ENCODE measurements at places on chromosomes 13 and 19.

DNA sequence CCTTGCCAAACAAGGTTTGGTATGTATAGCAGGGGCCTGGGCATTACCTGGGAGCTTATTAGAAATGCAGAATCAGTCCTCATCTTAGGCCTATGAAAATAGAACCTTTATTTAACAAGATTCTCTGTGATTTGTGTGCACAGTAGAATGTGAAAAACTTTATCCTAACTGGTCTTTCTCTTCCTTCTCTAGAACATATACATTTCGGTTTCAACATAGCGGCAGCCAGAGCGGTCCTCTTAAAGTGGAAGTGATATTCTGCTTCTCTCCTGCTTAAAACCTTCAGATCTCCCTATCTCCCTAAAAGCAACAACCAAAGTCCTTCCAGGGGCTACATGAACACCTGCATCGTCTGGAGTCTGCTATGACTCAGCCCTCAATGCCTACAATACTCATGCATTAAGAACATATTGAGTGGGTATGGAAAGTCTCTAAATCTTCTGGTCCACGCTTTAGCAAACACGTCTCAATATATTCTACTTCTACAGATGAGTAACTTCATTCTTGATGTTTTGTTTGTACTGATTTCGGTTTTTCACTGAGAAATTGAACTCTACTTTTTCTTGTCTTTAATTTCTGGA is 84.5 kb downstream of the SPRY2 start:
- DNase-seq, result no peak

- DNase-seq, result no peak
Measured at GRCh38 chr19:16637535-16637934, 9.5 kb upstream of the MED26 start.

DNA sequence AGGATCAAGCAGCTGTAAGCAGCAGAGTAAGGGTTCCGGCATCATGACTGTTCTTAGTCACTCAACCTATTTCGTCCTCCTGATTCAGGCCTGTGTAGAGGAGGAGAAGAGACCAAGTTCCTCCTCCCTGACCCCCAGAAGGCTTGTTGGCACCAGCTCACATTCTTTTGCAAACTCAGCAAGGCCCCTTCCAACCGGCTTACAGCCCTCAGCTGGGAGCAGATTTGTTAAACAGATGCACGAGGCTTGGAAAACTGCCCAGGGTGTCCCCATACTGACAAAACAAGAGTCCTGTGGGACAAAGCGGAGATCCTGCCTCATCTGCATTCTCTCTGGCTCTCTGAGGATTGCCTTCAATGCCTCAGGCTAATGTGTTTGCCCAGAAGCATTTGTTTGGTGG is 113.2 kb upstream of the SOX21 start:
- DNase-seq, result no peak

GRCh38 chr19:44658069-44658733 is 13.1 kb upstream of the CEACAM19 start:
- no peak for DNase-seq

DNA sequence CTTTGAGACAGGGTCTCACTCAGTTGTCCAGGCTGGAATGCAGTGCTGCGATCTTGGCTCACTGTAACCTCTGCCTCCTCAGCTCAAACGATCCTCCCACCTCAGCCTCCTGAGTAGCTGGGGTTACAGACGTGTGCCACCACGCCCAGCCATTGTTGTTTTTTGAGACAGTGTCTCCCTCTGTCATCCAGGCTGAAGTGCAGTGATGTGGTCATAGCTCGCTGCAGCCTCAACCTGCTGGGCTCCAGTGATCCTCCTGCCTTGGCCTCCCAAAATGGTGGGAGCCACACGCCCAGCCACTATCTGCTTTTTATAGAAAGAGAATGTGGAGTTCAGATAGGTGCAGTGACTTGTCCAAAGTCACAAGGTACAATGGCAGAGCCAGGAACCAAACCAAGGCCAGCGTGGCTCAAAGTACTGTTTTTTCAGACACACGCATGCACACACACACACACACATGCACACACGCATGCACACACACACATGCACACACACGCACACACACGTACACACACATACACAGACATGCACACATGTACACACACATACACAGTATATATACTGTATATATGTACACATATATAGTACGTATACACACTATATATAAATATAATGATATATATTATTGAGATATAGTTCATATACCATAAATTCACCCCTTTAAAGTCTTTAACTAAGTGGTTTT is 6.6 kb downstream of the GADD45B start:
- DNase-seq, result no peak

DNA sequence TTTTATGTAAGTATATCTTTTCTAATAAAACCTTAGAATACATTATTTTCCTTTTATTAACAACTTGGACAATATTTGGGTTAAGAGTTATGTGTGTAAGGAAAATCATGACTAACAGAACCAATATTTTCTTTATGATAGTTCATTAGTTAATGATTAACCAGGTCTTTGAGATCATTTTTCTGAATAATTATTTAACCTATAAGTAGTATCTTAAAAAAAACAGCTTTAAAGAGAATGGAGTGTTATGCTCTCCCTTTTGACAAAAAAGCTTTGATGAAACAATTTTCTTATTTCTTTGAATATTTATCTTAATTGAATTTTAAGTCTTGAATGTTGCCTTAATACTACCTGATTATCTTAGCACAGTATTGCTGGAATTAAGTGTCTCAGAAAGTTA is 3.8 kb downstream of the SLAIN1 start:
- no peak for DNase-seq

GRCh38 chr19:14576363-14576762 is 4.5 kb upstream of the NDUFB7 start:
- DNase-seq, result no peak

GRCh38 chr13:21676611-21677021 is 5.7 kb downstream of the FGF9 start:
- DNase-seq, result no peak

DNA sequence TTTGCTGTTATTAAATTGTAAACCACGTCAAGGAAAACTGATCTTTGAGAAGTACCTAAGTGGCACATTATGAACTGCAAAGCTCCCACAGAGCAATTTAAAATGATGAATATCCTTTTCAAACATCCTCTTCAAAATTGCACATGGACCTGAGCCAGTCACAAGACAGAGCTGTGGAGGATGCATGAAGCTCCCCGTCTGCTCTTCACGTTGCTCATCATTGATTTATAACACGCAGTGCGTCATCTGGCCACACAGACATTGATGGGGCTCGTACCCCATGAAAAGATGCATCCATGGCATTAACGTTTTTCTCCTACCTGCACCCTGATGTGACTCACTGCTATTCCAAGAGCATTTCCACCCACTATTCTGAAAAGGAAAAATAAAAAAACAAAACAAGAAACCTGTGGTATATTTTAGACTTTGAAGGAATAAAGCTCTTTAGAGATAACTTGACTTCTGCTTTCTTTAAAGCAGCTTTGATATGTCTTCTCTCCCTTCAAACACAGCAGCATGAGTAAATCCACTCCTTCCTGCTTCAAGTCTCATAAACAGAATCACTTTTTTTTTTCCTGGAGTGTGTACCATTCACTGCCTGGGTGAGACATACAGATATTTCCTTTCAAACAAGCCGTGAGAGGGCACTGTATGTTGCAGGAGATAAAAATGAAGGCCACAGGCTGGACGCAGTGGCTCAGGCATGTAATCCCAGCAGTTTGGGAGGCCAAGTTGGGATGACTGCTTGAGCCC is 7.2 kb upstream of the SERTM1 start:
- DNase-seq, result no peak

- no peak for DNase-seq
Measured at GRCh38 chr19:489418-490196, 6.7 kb upstream of the MADCAM1 start.

DNA sequence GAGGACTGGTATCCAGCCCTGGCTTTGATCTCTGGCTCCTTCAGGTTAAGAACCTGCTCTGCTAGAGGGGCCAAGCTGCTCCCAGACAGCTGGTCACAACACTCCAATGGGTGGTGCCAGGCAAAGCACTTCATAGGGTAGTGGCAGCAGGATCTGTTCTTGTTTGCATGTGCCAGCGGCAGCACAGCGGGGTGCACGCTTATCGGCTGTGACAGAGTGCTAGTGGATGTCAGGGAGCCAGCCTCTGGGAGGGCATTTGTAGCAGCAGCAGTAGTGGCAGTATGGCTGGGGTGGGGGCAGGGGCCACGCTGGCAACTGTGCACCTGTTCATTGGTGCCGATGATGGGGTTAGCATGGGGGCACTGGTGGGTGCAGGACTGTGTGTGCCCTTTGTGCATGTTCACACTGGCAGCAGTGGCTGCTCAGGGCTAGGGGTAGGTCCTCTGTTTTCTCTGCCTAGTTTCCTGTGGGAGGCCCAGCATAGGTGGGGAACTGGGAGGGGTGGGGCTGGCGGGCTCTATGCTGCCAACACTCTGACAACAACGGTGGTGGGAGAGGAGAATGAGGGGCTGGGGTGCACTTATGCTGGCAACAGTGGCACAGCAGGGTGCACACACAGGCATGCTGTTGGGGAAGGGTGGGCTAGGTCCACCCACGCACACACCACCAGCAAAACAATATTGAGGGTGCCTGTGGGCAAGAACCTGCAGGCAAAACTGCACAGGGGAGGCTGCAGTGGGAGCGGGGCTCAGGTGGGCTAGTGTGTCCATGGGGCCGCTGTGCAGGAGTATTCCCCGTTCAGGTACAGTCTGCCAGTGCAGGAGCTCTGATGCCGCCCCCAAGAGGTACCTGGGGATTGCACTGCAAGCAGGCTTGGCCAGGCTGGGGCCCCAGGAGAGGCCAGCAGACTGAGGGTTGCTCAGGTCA is 19.3 kb downstream of the AP1M1 start:
- DNase-seq, result no peak

- no peak for DNase-seq
Measured at GRCh38 chr13:113411216-113412023, 41.9 kb downstream of the ADPRHL1 start.

GRCh38 chr13:93690139-93690538 is 463.5 kb downstream of the GPC6 start:
- no peak for DNase-seq

GRCh38 chr13:107034236-107034872 is 466.4 kb upstream of the ARGLU1 start:
- DNase-seq, result no peak

DNA sequence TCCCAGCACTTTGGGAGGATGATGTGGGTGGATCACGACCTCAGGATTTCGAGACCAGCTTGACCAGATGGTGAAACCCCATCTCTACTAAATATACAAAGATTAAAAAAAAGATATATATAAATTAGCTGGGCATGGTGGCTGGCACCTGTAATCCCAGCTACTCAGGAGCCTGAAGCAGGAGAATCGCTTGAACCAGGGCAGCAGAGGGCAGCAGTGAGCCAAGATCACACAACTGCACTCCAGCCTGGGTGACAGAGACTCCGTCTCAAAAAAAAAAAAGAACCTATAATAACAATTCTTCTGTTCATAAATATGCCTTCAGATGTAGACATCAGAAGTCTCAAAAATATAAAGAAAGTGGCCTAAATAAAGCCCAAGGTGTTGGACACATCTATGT is 7.6 kb downstream of the ZNF737 start:
- no peak for DNase-seq

DNA sequence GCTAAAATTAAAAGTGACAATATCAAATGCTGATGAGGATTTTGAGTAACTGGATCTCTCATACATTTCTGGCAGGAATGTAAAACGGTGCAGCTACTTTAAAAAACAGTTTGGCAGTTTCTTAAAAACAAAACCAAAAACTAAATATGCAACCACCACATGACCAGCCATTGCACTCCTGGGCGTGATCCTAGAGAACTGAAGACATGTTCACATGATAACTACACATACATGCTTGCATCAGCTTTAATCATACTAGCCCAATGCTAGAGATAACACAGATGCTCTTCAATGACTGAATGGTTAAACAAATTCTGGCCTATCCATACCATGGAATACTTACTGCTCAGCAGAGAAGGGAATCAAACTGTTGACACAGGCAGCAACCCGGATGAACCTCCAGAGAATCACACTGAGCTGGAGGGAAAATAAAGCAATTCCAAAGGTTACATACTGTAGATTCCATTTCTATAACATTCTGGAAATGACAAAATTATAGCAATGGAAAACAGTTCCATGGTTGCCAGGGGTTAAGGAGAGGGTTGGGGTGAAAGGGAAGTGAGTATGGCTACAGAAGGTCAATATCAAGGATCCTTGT is 25.5 kb upstream of the NAXD start:
- DNase-seq, result no peak

DNA sequence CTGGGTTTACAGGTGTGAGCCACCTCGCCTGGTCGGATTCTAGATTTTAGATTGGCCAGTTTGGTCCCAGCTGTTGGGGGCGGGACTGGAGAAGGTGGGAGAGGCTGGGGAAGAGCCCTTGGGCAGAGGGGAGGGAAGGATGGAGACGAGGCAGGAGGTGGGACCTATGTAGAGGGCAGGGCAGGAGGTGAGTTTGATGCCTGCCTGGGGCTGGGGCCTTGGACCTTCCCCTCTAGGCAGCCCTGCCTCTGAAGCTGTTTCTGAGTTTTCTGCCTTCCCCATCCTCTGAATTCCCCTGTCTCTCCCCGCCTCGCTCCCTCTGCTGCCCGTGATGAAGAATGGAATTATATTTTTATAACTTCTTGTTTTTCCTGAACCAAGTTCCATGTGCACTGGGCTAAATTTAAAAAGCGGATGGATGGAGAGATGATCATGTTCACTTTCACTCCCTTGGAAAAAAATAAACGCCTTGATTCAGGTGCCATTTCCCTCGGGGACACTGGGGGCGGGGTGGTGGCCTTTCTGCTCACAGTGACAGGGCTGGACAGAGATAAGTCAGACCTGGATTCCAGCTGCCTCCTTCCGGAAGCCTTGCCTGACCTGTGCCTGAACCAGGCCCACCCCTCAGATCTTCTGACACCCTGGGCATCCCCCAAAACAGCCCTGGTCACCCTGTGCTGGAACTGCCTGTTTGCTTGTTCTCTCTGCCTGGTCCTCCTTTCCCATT is 16.5 kb upstream of the TNFAIP8L1 start:
- no peak for DNase-seq

DNA sequence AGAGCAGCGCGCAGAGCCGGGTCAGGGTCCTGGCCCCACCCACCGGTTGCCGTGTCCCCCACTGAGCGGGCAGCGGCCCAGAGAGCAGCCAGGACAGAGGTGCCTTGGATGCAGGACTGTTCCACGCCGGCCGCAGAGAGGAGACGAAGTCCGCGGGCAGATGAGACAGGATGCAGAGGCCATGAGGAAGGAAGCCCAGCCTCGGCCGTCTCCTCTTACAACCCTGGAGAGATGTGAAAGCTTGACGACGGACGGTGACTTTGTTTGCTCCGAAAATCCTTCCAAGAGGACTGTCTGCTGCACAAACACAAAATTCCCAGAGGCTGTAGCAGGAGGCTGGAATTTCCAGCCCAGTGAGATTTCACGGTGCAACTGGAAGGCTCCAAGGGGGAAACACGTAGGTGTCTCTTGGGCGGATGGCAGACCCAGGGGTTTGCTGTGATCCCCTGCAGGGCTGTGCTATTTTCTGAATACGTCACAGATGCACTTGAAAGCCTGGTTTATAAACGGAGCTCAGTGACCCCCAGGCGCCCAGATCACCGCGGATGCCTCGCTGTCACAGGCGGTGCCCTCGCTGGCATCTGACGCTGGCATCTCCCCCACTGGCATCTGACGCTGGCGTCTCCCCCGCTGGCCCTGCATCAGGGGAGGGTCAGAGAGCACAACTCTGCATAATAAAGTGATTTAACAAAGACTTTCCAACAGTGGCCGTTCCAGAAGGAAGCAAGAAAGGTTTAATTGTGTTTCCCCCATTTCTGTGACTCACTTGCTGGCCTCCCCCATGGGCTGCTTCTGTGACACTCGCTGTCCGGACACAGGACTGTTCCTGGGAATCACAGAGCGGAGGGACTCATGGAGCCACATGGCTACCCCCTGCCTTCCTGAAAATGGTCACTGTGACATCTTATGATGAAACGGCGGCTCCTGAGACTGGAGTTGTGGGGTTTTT is 62.0 kb upstream of the C13orf46 start:
- no peak for DNase-seq

Data from keratinocyte (primary cell).